Fibroblast of skin of left biceps (primary cell): ENCODE measurements at places on chromosomes 16 and 17.

GRCh38 chr17:977166-977565, 2.4 kb downstream of the NXN start:
- DNase-seq: no peak

- no peak for DNase-seq
Measured at GRCh38 chr16:74607962-74608356, 1.0 kb upstream of the GLG1 start.

- DNase-seq: no peak
Measured at GRCh38 chr16:476039-476438, 50.6 kb downstream of the RAB11FIP3 start.

GRCh38 chr17:78568494-78569115, 8.6 kb downstream of the DNAH17 start:
- DNase-seq: no peak

DNA sequence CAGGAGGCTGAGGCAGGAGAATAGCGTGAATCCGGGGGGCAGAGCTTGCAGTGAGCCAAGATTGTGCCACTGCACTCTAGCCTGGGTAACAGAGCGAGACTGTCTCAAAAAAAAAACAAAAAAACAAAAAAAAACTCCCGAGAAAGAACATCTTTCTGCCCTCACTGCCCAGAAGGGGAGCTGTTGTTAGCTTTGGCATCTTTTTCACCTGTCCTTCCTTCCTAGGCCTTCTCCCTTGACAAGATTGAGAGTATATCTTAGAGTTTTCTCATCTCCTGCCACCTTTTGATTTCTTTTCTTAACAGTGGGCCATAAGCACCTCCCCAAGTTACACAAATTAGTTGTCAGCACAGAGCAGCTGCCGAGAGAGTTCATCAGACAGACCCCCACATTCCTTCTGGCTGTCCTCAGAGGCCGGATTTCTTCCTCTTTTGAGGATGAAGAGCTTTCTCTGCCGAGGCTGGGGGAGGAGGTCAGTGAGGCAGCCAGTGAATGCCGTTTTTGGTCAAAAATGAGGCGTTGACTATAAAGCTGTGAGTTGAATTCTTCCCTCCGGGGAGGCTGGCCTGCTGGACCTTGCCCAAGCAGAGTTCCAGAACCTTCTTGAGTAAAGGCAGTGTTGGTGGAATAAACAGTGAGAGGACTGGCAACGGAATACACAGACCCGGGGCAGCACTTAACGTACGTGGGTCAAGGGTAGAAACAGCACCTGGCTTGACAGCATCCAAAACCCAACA, 127.0 kb downstream of the ABCC6 start:
- DNase-seq: peak; percentile 32

DNA sequence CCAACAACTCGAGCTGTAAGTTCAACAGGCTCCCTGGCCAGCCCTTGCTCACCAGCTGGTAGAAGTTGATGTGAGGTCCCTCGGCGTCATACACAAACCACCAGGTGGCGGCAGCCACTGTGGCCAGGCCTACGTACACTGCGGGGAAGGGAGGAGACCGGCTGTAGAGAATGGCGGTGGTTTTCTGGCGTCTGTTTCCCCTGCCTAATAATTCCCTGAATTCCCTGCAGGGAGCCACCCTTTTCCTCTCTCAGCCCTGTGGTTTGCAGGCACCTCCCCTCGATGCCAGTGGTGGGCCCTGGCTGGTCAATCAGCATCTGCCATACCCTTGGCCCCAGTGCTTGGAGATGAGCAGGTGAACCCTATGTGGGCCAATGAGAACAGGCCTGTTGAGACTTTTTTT, 18.9 kb upstream of the P2RX1 start:
- DNase-seq: peak; percentile 6

GRCh38 chr17:32222621-32223020, 43.0 kb upstream of the RHBDL3 start:
- no peak for DNase-seq

GRCh38 chr16:46986896-46987295, 13.4 kb upstream of the DNAJA2 start:
- no peak for DNase-seq

GRCh38 chr17:35773679-35774425, 13.2 kb downstream of the C17orf50 start:
- DNase-seq: no peak

- no peak for DNase-seq
Measured at GRCh38 chr17:43199633-43200032, 12.0 kb upstream of the TMEM106A start.

DNA sequence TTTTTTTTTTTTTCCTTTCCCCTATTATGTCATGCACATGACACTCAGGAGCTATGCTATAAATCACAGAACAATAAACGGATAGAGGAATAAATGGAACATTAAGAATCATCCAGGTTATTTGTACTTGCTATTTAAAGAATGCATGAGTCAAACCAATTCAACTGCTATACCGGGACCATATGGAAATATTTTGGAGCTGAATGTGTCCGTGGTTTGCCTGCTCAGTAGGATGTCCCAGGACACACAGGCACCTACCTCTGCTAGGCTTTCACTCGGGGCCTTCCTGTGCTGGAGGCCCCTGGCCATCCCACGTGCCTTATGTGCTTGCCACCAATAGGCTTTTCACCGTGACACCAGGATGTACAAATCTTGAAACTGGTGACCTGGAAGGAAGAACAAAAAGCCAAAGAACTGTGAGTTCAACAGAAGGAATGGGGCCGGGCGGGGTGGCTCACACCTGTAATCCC, 15.3 kb upstream of the SEC14L1 start:
- DNase-seq: peak; percentile 91

DNA sequence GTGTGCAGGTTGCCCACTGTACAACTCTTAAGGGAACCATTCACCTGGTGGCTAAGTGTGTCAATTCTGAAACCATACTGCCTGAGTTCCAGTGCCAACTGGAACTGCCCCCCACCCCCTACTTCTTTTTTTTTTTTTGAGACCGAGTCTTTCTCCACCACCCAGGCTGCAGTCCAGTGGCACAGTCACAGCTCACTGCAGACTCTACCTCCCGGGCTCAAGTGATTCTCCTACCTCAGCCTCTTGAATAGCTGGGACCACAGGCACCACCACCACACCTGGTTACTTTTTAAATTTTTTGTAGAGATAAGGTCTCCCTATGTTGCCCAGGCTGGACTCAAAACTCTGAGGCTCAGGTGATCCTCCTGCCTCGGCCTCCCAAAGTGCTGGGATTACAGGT, 40.4 kb upstream of the DHX8 start:
- no peak for DNase-seq

- DNase-seq: no peak
Measured at GRCh38 chr16:84198401-84198800, 7.4 kb downstream of the ADAD2 start.

GRCh38 chr17:44922136-44922535, 6.8 kb upstream of the GFAP start:
- DNase-seq: no peak

DNA sequence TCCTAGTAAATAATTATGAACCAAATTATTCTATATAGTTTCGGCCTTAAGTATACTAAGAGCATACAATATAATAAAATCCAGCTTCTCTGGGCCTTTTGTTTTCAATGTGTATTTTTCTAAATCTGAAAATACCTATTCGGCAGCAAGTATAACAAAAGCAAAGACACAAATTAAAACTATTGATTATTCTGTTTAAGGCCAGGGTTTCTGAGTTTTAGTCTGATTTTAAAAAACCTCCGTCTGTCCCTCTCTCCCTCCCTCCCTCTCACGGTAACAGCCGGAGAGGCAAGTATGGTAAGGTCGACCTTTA, 1.5 kb downstream of the TOB1 start:
- no peak for DNase-seq

DNA sequence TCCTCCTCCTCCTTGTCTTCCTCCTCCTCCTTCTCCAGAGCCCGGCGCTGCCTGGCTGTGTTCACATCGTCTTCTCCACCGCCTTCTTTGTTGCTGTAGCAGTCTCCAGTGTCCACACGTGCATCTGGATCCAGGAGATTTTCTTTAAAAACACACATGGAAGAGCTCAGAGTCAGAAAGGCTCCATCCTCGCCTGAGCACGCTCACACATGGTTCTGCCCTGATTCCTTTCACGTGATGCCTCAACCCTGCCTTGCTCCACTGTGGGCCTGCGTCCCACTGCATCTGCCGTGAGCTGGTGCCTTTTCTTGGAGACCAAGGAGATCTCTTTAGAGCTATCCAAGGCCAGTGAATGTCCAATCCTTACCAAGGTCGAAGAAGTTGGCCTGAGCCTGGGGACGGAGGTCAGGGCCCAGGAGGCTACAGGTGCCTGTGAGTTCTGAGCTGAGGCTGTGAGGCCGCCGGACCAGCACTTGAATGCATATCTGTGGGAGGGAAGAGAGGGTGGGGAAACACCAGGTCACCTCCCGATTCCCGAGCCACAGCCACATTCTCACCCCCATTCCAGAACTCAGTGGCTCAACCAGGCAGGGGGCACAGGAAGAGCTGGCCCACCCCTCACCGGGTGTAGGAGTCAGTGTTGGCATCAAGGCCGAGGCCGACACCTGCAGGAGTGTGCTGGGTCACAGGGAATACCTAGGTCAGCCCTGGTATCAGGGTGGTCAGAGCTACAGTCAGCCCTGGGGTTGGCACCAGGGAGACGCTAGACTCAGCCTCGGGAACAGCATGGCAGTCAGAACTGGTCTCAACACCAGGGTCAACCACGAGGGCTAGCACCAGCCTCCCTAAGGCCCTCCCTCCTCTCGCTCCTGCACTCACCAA, 37.6 kb downstream of the HASPIN start:
- no peak for DNase-seq

GRCh38 chr17:57739402-57740234, 5.5 kb downstream of the CCDC182 start:
- DNase-seq: no peak

DNA sequence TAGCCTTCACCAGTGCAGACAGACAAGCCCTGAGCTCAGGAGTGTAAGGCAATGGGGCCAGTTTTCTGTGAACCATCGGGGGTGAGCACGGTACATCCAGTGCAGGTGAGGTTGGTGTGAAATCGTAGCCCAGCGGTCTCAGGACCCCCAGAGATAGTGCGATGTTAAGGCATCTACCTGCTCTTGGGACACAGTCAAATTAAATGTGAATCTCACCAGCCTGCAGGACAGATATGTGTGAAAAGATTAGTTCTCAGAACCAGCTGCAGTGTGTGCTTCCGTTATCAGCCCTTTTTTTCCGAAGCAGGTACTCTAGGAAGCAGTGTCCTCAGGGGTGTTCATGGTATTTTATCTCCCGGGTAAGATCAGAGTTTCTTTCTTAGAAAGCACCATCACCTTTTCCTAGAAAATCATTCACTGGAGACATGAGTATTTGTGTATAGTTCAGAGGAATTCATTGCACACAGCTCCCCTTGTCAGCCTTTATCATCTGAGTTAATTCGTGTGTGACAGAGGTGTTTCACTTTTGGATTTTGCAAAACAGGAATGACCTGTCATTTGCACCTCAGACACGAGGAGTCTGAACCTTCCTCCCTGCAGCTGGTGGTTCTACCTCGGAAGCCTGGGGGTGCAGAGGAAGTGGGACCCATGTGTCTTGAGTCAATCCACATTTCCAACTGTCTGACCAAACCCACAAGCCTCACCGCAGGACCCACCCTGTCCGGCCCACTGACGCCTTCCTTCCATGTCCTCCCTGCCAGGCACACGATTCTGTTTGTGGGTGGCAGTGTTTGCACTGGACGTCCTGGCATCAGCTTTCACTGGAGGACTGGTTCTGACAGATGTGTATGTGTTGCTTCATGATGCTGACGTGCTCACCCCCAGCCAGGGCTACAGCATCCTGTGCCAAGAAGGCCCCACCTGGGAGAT, 107.8 kb downstream of the CLEC16A start:
- no peak for DNase-seq

DNA sequence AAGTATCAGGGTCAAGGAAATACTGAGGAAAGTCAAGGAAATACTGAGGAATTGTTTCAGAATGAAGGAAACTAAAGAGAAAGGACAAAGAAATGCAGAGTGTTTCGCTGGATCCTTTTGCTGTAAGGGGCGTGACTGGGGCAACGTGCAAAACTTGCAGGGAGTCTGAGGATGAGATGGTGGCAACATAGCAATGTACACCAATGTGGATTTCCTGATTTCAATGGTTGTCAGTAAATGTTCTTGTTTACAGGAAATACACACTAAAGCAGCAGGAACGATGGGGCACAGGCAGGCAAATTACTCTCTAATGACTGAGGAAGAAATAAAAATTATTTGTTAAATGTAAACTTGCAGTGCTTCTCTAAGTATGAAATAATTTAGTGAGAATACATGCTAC, 34.4 kb downstream of the ZZEF1 start:
- no peak for DNase-seq

DNA sequence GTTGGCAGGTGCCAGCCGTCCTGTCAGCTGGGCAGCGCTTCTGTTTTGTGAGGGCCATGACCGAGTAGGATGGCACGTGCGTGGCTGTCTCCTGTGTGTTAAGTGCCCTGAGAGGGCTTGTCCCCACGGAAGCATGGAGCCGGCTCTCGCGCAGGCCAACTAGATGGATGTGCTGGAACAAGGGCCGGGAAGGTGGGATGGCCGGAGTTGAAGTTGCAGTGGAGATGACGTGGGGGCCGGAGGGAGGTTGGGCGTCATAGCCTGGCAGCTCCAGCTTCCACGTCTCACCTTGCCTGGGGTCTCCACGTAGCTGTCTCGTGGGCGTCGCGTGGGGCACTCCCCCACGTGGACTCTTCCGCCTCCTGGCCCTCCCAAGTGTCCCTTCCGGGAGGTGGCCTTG, 27.7 kb downstream of the TBCD start:
- DNase-seq: no peak

- DNase-seq: no peak
Measured at GRCh38 chr17:77383613-77384608, 243.1 kb downstream of the SEC14L1 start.

- DNase-seq: no peak
Measured at GRCh38 chr17:72173499-72174116, 52.8 kb downstream of the SOX9 start.

GRCh38 chr17:78174346-78174869, 6.0 kb downstream of the SYNGR2 start:
- no peak for DNase-seq

- no peak for DNase-seq
Measured at GRCh38 chr16:88844419-88845036, 12.2 kb downstream of the GALNS start.

DNA sequence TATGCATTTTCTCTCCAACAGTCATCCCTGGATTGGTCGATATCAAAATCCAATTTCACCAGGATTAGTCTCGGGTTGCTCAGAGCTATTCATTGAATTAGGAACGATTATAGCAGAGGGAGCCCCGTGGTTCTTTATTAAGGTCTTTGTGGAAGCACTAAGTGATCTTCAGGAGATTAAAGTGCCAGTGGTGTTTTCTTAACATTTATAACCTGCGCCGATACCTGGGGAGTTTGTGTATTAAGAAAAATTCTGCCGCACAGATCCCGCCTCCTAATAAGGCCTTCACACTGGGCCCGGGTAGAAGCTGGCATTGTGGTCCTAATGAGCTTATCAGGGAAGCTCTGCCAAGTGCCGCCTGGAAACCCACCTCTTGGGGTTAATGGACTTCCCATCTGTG, 238.7 kb downstream of the RBFOX1 start:
- no peak for DNase-seq

- DNase-seq: peak; percentile 28
Measured at GRCh38 chr16:57871456-57871855, 69.2 kb upstream of the KIFC3 start.
